ENCODE measurements at places on chromosomes 1 and 21.

DNA sequence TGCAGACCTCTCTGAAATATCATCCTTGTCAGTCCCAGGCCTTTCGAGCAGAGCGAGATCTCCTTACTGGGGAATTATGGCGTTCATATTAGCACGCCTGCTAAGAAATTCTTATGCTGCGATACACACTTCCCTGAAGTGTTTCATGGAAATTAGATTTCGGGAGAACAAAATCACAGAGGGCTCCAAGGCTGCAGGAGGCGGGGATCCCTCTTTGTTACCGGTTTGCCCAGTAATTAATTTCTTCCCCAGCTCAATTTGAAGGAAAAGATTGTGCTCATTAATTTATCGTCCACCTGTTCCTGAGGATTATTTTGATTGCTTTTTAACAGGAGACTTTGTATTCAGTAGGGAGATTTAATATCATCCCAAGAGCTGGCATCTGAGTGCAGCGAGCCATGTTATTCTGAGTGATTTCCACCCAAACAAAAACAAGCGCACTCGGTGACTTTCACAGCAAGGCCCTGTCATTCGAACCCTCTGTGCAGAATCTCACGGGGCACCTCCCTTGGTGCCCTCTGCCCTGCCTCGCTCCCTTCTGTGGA is 202.3 kb upstream of the GALNT2 start:
- DNase-seq = no peak

- no peak for DNase-seq
Measured at GRCh38 chr1:209805875-209806760, at the start of gene IRF6. TSS of gene IRF6 (minus strand) at chr1:209806142. CDS start at chr1:209801413, 4,729 bp downstream.

DNA sequence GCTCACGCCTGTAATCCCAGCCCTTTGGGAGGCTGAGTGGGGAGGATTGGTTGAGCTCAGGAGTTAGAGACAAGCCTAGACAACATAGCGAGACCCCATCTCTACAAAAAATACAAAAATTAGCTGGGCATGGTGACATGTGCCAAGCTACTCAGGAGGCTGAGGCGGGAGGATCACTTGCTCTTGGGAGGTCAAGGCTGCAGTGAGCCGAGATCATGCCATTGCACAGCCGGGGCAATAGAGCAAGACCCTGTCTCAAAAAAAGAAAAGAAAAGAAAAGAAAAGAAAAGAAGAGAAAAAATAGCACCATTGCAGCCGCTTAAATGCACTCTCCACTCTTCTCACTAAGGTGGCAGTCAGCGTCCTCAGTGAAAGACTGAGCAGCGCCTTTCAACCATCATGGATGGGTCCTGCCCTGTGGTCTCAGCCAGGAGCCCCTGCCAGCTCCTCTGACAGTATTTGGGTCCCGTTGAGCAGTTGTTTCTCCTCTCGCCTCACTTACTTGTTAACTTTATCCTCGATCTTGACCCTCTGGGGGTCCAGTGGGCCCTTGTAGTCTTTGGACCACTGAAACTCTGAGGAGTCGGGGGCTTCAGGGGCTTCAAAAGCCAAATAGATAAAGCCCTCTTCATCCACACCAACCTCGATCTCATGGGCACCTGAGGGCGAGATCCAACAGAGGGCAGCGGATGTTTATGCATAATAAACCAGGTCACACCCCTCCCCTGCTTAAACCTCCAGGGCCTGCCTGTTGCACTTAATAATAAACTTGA is 36.9 kb downstream of the MYOM3 start:
- DNase-seq = no peak

- DNase-seq = no peak
Measured at GRCh38 chr1:165225062-165225461, 131.5 kb downstream of the LMX1A start.

GRCh38 chr1:83741770-83742169 is 257.2 kb downstream of the TTLL7 start:
- DNase-seq = no peak

Data from SK-MEL-5 (cell line).